ENCODE measurements at places on chromosomes 3 and 15. TPM values are rescaled to one million over a fixed set of nuclear protein-coding genes. Genes with fewer than 3 reads are reported as not detected.

The SKIL gene
- 29.3 TPM for total RNA-seq

The HGD gene
- total RNA-seq = 5.9 TPM

The TGM4 gene
- total RNA-seq = not detected

The IL5RA gene
- total RNA-seq = not detected

The NR2E3 gene
- not detected for total RNA-seq

The DUOXA2 gene
- total RNA-seq = not detected

The TMEM266 gene
- not detected for total RNA-seq

Data from epithelial cell of proximal tubule (primary cell).